ENCODE measurements at places on chromosomes 2 and 18.

DNA sequence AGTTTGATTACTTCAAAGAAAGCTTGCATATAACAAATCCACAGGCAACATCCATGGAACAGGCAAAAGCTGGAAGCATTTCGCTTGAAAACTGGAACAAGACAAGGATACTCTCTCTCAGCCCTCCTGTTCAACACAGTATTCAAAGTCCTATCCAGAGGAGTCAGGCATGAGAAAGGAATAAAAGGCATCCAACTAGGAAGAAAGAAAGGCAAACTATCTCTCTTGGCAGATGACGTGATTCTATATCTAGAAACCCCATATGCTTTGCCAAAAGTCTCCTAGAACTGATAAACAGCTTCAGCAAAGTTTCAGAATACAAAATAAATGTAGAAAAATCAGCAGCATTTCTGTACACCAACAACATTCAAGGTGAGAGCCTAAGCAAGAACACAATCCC lies 34.1 kb upstream of the MC4R start:
- DNase-seq = no peak

DNA sequence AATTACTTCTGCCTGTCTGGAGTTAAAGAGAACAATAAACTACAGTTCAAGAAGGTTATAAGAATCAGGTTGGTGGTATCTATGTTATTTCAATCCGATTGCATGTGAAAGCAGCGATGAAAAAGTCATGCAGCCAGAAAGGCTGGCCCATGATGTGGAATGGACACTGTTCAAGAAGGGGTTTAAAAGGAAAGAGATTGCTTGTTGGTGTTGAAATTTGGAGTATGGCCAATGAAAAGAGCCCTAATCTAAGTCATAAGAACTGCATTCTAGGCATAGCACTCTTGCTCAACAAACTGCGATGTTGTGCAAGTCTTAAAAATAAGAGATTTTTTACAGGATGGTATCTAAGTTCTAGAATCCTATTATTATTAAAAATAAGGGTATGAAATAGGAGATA lies 61.3 kb downstream of the EFEMP1 start:
- no peak for DNase-seq

- DNase-seq = peak; percentile 33
These were observed 9.3 kb upstream of the MGAT5 start for GRCh38 chr2:134244587-134244986.

DNA sequence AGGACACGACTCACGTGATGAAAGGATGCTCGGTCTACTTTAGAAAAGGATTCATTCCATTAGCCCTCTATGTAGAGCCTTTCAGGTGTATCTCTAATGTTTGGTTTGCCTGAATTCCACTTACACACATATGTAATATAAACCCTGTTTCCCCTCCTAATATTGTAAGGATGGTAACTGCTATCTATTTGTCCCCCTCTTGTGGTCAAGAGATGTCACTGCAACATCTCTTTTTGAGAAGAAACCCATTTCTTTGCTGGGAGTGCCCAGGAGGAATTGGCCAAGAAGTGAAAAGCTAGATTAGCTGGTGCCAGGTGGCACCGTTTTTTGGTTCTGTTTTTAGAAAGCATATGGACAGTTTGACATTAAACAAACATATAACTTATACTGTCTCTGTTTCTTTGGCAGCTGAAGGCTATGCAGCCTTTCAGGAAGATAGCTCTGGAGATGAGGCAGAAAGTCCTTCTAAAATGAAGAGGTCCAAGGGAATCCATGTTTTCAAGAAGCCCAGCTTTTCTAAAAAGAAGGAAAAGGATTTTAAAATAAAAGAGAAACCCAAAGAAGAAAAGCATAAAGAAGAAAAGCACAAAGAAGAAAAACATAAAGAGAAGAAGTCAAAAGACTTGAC lies 41.2 kb downstream of the RALBP1 start:
- peak; percentile 19 for DNase-seq

- no peak for DNase-seq
These were observed 766.9 kb upstream of the ZEB2 start for GRCh38 chr2:145286716-145287275.

- DNase-seq = peak; percentile 36
These were observed 48.1 kb downstream of the LHCGR start for GRCh38 chr2:48707466-48707865.

DNA sequence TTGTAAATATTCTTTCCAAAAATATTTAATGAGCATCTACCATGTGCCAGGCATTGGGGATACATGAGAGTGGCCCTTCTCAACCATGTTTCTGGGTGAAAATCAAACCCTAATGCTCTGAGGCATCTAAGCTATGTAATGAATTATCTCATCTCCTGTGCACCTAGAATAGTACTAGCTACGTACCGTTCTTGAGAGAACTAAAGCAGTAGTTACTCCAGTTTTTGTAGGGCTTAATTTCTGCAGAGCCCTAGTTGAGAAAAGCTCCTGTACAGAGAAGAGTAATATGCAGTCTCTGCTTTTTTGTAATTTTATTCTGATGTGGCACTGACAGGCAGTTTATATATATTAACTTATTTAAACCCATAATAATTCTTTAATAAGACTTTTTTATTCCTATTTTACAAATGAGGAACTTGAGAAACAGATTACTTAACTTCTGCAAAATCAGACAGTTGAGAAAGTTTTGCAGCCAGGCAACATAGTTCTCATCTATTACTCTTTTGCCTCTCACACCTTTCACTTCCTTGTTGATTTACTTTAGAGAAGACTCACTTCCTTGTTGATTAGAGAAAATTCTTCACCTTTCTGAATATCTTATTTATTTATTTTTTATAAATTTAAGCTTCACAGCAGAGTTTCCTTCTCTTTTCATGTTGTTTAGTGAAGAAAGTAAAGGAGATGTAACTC lies 3.1 kb downstream of the SPOPL start:
- no peak for DNase-seq

GRCh38 chr2:178125125-178125524 lies 12.9 kb downstream of the RBM45 start:
- no peak for DNase-seq

- no peak for DNase-seq
These were observed 78.8 kb downstream of the TGOLN2 start for GRCh38 chr2:85248773-85249509.

DNA sequence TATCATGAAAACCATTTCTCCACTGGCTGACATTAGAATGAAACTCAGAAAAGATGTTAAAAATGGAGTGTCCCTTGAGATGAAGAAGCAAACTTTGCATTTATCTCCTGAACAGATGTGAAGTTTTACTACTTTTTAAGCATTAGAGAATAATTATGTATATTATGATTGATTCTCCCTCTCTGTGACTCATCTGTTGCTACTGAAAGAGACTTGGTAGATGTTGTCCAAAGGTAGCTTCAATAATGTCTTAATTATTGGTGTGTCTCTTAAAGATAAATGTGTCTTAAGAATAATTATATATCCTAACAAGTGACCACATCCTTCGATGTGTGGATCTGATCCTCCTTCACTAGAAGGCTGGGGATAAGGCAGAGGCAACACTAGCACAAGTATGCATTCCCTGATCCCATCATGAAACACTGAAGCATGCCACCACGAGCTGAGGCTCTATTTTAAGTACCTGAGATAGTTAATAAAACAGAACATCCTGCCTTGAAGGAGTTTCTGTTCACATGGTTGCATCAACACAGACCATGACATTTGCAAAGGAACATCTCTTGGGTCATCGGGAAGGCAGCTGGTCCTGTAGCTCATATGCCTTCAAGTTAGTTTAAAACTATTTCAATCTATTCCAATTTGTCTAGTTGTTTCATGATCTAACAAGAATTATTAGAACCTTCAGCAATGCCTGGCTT lies 15.5 kb downstream of the RND3 start:
- no peak for DNase-seq

DNA sequence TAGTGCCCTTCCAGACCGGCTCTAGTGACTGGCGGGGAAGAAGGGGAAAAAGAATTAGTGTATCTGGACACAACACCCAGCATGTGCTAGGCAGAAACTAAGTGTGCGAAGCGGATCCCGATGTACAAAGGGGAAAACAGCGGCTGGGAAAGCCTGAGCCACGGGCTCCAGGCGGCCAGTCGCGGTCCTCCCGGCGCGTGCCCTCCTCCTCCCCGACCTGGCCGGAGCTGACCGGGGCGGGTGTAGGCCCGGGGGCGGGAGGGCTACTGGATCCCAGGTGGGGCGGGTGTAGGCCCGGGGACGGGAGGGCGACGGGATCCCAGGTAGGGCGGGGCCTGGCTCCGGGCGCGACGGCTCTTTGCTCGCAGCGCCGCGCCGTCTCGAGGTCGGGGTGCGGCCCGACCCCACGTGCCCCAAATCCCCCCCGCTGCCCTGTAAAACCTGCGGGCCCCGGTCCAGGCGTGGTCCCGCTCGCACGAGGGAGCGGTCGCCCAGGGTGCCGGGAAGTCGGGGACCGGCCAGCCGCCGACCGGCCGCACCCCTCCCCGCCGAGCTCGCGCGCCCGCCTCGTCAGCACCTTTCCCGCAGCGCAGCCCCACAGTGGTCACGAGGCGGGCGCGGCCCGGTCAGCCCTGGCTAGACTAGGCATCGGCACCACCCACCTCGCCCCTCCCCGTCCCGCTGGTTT lies 48.8 kb downstream of the C2orf42 start:
- DNase-seq = peak; percentile 74

- no peak for DNase-seq
These were observed 82.2 kb downstream of the KLF7 start for GRCh38 chr2:207083361-207084110.

DNA sequence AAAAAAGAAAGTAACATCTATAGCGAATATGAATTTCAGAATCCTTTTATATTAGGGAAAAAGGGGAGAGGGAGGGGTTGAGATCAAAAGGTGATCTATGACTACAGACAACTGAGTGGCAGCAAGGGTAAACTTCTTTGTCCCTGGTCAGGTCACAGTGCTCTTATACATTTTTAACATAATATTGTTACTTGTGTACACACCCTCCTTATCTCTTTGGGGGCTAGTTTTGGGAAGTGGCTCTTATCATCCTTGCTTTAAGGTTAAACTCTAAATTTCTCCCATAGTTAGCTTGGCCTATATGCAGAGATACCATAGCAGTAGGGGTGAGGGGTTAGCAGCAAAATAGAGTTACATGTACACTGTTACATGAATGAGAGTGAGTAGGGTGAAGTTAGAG lies 31.6 kb upstream of the ATG16L1 start:
- no peak for DNase-seq

DNA sequence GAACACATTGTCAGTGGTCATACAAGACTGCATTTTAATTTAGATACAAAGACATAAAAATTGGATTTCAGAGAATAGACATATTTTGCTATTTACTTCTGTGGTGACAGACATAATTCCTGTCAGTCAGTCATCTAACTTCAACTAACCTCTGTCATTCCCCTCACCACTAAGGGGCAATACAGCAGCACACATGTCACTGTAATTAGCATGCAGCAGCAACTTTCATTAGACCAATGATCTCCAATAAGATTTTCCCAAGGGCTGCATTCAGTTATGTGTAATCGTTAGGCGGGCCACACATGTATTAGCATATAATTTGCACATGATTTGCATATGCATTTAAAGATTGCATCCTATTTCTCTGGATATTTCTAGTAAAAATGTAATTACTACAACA lies 624.5 kb downstream of the NR4A2 start:
- no peak for DNase-seq

Data from CD4-positive, alpha-beta T cell treated with Interleukin-17A for 4 hours (primary cell).